ENCODE measurements at places on chromosomes 2 and 18. TPM values are rescaled to one million over a fixed set of nuclear protein-coding genes. Genes with fewer than 3 reads are reported as not detected.

Gene IL36RN
- 0.01 TPM for polyA plus RNA-seq

Gene ITPRIPL1
- 0.33 TPM for polyA plus RNA-seq

Gene DCC
- 0.28 TPM for polyA plus RNA-seq

Gene STAT4
- 6.7 TPM for polyA plus RNA-seq

Gene POMC
- polyA plus RNA-seq, result 4.2 TPM

Gene AQP12A
- not detected for polyA plus RNA-seq

Gene MC4R
- polyA plus RNA-seq, result not detected

Gene SERPINB11
- polyA plus RNA-seq, result 0.45 TPM

Gene RTTN
- 2.1 TPM for polyA plus RNA-seq

Gene RIT2
- polyA plus RNA-seq, result not detected

Gene RAPH1
- polyA plus RNA-seq, result 7.2 TPM

Gene MARCHF4
- 0.04 TPM for polyA plus RNA-seq

Gene REG3G
- not detected for polyA plus RNA-seq

Gene SERPINB4
- 17.4 TPM for polyA plus RNA-seq

Gene PTPN4
- 4.2 TPM for polyA plus RNA-seq

Gene OR6B3
- polyA plus RNA-seq, result not detected

Gene MOCOS
- 4.1 TPM for polyA plus RNA-seq

Gene C2orf92
- 16.4 TPM for polyA plus RNA-seq

Gene STPG4
- polyA plus RNA-seq, result 0.12 TPM

Gene RNU2-63P
- not detected for polyA plus RNA-seq

Gene LIMS2
- polyA plus RNA-seq, result 138 TPM

Gene LOXL3
- 7.3 TPM for polyA plus RNA-seq

Gene VAMP8
- polyA plus RNA-seq, result 434 TPM

Gene WIPF1
- polyA plus RNA-seq, result 18.5 TPM

Gene TNFAIP6
- 1.6 TPM for polyA plus RNA-seq

Gene PID1
- 17.0 TPM for polyA plus RNA-seq

Gene MAP3K20
- 13.4 TPM for polyA plus RNA-seq

Gene SKOR2
- not detected for polyA plus RNA-seq

Gene G6PC2
- polyA plus RNA-seq, result 0.08 TPM

Gene ARL4C
- polyA plus RNA-seq, result 8.0 TPM

Gene PSMA8
- 0.07 TPM for polyA plus RNA-seq

Gene FABP1
- polyA plus RNA-seq, result 1.7 TPM

Gene LYG1
- 1.2 TPM for polyA plus RNA-seq

Gene LYPD1
- polyA plus RNA-seq, result 1.2 TPM

Gene GAD1
- 0.22 TPM for polyA plus RNA-seq

Gene IHH
- 0.55 TPM for polyA plus RNA-seq

Gene SH3RF3
- polyA plus RNA-seq, result 2.9 TPM

Gene CDK15
- 0.12 TPM for polyA plus RNA-seq

Gene RAB17
- 19.3 TPM for polyA plus RNA-seq

Gene CNTNAP5
- polyA plus RNA-seq, result not detected

Gene GREB1
- 0.23 TPM for polyA plus RNA-seq

Gene TAF1B
- 9.2 TPM for polyA plus RNA-seq

Gene NR4A2
- 7.0 TPM for polyA plus RNA-seq

Gene SCN2A
- 0.06 TPM for polyA plus RNA-seq

Gene ABCG5
- polyA plus RNA-seq, result not detected

Gene WDR35
- polyA plus RNA-seq, result 4.6 TPM
